ENCODE measurements at places on chromosomes 1 and 21.

GRCh38 chr1:227562933-227563323 is 428 bp upstream of the ZNF678 start:
- no peak for DNase-seq

- DNase-seq = no peak
Observed at GRCh38 chr1:101166583-101167120, 70.2 kb upstream of the S1PR1 start.

DNA sequence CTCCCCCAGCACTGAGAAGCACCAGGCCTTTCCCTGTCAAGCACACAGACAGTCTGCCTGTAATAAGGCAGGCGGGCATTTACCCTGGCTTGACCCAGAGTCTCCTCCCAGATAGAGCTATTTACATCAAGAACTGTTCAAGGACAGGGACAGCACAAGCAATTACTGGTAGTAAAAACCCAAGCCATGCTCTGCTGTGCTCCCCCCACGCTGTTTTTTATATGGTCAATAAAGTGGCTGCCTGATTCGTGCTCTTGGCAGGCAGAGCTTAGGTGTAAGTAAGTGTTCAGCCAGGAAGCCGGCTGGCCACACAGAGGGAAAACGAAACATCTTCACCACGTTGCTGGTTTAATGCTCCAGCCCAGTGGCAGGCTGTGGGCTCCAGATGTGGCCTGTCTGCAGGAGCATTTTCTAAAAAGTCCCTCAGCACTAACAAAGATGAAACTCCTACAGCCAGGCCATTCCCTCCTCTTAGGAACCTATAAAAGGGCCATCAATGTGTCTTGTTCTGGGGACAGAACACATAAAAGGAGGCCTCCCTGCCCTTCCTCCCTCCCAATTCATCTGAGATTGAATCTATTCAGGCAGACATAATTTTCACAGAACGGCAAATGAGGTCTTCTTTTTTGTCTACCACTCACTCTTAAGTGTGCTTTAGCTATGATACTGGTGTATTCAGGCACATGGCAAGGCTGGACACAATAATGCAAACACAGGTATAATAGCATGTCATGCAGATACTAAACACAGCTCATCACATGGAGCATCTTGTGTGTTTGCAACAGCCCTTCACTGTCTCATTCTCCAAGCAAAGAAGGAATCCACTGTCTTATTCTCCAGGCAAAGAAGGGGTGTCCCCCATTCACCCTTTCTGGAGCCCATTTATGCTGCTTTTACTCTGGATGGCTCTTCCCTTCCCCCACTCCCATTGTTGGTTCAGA is 378.9 kb downstream of the HHAT start:
- peak; percentile 55 for DNase-seq

GRCh38 chr1:28792644-28793121 is 19.3 kb upstream of the OPRD1 start:
- no peak for DNase-seq

DNA sequence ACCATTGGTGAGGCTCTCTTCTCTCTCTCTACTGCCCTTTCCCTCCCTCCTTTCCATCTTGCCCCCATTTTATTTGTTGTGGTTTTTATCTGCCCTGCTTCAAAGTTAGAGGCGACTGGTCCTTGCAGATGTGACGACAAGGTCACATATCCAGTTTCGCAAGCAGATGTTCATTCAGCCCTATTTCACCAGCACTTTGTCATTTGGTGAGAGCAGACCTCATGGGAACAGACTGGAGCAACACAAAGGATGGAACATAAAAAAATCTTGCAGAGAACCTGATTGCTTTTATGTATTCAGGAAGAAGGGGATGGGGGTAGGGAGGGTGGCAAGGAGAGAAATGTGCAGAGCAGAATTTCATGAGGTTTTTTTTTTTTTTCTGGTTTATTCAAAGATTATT is 84.3 kb downstream of the ELAVL4 start:
- DNase-seq = peak; percentile 20

DNA sequence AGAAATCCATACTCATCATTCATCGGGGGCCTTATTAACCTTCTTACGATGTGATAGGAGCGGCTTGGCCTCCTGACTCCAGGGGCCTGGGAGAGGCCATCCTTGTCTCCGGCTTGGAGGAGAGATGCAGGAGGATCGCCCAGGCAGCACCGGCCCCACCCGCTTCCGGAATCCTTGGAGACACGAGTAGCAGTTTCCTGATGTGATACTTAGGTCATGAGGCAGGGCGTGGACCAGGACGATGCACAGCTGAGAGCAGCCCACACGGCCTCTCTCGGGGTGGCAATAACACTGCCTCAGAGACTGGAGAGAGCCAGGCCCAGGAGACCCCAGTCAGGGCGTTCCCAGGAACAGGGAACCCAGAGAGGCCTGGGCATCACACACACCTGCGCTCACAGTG is 163.6 kb upstream of the ARHGEF16 start:
- DNase-seq = no peak

DNA sequence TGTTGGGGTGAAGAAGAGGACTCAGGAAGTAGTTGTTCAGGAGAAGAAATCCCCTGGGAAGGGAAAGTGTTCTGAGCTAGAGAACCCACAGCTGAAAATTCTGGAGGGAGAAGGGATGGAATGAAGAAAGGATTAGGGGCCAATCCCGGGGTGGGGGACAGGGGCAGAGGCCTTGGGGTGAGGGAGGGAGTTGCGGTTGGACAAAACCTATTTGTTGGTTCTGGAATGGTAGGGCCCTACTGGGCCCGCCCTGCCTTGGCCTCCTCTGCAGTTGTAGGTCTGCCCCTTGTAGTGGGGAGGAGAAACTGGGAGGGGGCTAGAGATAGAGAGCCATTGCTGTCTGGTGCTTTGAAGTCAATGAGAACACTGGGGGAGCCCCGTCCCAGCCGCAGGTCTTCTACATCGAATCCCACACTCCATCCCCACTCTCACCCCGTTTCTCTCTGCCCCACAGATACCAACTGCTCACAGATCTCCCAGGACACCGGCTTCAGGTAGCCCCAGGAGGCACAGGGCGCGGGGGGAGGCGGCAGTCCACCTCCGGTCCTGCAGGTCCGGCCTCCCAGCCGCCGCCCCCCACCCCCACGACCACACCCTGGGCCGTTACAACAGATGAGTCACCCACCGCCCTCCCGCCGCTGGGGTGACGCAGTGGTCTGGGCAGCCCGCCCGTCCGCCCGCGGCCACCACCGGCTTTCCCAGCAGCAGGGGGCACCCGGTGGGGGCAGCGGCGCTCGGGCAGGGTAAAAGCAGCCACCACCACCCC is 1.1 kb downstream of the TAGLN2 start:
- DNase-seq = no peak

- no peak for DNase-seq
Observed at GRCh38 chr1:164707868-164708331, 148.9 kb downstream of the PBX1 start.

DNA sequence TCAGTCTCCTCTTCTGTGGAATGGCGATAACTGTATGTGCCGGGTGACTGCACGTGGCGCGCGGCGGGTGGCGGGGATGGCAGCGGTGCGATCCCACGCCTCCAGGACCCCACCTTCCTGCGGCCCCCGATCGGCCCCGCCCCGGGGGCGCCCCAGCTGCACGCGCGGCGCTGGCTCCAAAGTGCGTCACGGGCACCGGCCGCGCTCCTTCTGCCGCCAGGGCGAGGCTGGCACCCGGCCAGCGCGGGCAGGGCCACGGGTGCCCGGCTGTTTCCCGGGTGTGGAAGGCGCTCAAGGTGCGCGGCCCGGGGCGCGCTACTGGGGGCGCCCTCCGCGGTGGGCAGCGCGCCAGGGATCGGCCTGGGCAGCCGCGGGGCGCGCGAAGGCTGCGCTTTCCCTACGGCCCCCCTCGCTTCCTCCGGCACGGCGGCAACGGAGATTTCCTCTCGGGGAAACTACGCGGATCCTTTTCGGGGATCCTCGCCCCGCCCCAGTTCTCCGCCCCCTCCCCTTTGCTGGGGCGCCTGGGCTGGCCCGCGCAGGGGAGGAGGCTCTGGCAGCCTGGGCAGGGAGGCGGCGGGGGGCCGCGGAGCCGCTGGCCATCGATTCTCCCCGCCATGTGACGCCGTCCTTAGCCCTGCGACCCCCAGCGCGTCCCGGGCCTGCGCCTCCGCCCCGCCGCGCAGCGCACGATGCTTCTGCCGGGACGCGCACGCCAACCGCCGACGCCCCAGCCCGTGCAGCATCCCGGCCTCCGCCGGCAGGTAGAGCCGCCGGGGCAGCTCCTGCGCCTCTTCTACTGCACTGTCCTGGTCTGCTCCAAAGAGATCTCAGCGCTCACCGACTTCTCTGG is at the start of gene EVA1C:
EVA1C (plus strand) TSS at position 545 of the 853 bp plus-strand sequence; CDS start at position 693, 148 bp downstream.
- no peak for DNase-seq

- no peak for DNase-seq
Observed at GRCh38 chr1:83554174-83554573, 444.8 kb downstream of the TTLL7 start.

DNA sequence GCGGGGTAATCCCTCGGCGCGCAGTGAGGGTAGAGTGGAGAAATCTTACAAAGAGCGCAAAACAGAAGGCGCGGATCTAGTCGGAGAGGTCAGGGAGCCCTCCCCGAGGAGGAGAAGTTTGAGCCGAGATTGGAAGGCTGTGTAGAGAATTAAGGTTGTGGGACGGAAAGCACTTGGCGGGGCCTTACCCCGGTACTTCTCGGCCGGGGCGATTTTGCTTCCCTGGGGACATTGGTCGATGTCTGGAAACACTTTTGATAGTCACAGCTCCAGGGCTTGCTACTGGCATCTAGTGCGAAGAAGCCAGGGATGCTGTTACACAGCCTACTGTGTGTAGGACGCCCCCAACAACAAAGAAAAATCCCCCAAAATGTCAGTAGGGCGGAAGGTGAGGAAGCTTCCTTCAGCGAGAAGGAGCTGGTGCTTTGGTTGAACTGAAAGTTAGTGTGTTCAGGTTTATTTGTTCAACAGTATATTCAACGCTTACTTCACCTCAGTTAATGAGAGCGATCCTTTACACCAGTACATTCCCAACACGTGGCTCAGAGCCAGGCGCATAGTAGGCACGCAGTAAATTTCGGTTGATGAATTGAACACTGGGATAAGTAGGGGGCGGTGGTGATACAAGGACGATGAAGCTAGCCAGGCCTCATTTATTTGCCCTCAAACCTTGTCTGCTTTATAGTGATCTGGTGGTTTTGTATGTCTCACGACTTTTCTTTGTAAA is 807 bp downstream of the CEP85 start:
- DNase-seq = peak; percentile 10

GRCh38 chr21:42071146-42071737 is at the start of gene UMODL1:
Gene UMODL1, plus strand, starts transcription at chr21:42071317. Its CDS starts 0 bp downstream, at chr21:42071317.
- peak; percentile 33 for DNase-seq

DNA sequence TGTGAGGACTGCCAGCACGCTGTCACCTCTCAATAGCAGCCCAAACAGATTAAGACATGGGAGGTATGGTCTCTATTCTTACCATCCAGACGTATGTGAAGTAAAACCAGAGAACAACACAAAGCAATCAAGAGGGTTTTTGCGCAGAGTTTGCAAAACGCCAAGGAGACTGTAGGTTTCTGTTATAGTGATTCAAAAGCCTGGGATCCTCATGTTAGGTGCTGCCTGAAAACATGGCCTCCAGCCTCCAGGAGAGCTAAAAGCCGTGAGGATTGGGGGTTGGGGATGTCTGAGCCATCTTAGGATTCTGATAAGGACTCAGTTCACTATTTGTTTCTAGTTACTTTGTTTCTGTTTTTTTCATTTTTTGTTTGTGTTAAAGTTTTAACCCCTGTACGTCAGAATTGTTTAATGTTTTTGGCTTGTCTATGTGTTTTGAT is 4.2 kb upstream of the CCT8 start:
- peak; percentile 75 for DNase-seq

GRCh38 chr1:227270554-227270953 is 47.7 kb downstream of the CDC42BPA start:
- no peak for DNase-seq

DNA sequence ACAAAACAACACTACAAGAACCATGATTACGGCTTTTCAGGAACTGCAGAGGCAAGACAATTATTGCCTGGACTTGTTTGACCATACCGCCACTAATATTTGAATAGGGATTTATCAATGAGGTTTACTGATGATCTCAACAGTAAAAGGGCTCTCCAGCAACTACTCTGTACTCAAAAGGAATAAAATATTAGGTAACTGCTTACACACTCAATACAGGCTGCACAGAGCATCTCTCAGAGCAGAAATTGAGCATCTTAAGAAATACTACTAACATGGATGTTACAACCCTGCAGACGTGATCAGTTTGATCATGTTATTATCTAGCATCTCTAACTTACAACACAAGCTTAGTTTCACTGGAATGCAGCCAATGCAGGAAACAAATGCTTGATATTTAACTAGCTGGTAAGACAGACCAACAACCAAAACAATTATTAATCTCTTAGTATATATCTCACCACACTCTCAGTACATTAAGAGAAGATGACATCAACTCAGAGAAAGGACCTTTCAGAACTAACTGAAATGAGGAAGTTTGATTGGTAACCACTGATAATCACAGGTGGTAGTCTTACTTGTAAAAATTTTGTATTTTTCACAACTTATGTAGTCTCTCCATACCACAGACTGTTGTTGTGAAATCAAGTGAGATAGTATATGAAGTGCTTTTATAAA is 52.2 kb downstream of the PUM1 start:
- no peak for DNase-seq

- DNase-seq = peak; percentile 35
Observed at GRCh38 chr1:28926629-28927265, 12.4 kb downstream of the EPB41 start.

- DNase-seq = no peak
Observed at GRCh38 chr1:116579259-116579875, 8.5 kb upstream of the CD58 start.

DNA sequence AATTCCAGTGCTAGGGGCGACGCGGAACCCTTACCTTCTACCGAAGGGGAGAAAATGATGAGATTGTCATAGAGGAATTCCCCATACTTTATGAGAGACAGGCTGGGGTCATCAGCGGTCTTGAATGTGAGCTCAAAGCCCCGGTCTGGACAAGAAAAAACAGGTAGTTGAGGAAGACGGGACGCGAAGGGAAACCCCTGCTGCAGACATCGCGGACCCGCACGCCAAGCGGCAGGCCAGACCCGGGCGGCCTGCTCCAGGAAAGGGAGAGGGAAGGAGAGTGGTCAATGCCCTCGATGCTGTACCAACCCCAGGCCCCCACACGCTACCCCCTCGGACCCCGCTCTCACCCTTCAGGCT is 342 bp downstream of the DDOST start:
- no peak for DNase-seq

Measured in NCI-H1092 treated with DMSO at 0.1 percent for 48 hours (cell line).